ENCODE measurements at places on chromosomes 7 and 10. TPM values are rescaled to one million over a fixed set of nuclear protein-coding genes. Genes with fewer than 3 reads are reported as not detected.

DNA sequence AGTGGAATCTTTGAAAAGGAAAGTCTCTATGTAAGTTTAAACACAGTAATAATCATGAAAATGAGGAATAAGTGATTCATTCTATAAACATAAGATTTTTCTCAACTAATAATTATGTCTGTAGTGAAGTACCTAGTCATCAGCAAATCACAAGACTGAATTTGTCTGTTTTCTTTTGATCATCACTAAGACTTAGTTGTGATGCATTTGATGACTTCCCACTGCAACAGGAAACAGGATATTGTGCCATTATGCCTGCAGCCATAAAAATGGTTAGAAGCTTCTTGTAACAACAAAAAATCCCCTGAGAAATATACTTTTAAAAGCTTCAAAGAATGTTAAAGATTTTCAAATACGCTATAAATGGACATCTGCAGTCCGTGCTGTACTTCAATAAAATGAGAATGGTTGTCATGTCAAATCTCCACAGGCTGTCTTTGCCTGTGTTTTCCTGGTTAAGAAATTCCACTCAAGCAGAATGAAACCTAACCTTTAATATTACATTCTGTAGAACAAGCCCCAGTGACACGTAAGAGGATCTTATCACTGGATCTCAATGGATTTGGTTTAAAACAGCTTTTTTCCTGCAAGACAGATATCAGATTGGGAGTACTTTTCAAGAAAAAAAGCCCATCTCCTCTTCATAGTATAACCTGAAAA, 1262.3 kb upstream of the PHF14 start:
- no peak for DNase-seq

GRCh38 chr10:124058346-124059003, 34.9 kb downstream of the CHST15 start:
- no peak for DNase-seq

DNA sequence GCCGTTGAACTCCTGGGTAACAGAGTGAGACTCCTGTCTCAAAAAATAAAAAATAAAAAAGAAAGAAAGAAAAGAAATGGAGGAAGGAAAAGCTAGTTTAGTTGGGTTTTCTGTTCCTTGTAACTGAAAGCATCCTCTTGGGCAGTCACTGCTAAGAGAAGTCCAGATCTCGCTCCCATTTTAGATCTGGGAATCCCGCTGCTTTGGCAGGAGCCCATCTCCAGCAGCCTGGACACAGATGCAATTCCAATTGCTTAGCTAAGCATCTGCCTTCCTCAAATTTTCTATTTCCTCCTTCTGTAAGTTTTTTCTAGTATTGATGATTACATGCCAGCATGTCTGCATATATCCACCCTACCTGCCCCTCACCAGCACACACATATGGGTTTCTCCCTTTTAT, 54.1 kb downstream of the DENND2A start:
- DNase-seq = no peak

DNA sequence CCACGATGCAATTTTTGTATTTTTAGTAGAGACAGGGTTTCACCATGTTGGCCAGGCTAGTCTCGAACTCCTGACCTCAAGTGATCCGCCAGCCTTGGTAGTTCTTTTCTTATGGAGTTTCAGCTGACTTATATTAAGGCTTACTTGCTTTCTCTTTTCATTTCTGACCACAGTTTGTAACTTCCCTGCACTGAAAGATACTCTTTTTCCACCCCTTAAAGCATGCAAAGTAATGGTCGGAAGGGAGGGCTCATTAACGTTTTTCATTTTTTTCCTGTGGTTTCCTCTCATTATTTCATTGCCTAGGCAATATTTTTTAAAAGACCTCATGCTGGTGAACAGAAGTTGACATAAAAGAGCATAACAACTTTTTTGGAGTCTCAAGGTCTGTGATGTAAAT, 27.0 kb downstream of the ADRB1 start:
- DNase-seq = no peak

The MMS19 gene
- total RNA-seq = 81.1 TPM

- DNase-seq = no peak
These were observed 353.6 kb downstream of the CRPPA start for GRCh38 chr7:16067711-16068110.

All from fibroblast of the aortic adventitia (primary cell).